ENCODE measurements at places on chromosomes 1 and 21.

GRCh38 chr1:53332833-53333232 is 5.0 kb upstream of the LRP8 start:
- no peak for DNase-seq

DNA sequence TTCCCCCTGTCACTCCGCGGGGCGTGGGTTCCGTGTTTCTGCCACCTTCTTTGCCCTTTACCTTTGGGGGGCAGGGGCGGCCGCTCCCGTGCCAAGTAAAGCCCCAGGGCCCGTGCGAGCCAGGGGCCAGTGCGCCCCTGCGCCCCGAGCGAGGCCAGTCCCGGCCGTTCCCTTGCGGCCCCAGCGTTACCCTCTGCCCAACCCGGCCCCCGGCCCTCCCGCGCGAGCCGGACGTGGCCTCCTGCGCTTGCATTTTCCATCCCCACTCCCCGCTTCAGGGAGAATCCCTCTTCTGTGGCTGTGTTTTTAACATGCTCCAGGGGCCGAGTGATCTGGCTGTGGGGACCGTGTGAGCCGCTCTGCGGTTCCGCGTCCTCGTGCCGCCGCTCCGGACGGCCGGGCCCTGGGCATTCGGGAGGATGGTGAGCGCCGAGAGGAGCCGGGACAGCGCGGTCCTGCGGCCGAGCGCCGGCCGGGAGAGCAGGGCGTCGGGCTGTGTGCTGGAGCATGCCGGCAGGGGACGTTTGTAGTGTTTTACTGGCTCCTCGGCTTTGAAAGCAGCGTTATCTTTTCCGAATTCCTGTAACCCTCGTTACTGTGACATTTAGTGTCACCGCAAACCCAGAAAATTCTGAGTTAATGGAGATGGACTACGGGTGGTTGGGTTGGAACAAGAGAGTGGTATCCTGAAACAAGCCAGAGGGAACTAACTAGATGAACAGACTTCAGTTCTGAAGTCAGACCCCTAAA is 1.0 kb downstream of the GALNT2 start:
- no peak for DNase-seq

DNA sequence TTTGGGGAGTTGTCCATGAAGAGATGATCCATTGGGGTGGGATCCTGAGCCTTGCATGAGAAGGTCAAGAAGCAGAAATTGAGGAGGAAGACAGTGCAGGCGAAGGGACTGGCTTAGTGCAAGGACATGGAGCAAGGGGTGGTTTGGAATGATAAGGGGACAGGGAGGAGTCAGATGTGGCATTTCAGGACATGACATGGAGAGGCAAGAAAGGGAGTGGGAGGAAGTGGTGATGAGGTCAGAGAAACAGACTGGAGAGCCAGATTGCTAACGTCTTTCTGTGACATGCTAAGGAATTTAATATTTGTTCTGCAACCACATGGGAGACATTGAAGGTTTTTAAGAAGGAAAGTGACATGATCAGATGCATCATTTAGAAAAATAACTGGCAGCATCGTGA is 346.8 kb upstream of the FMN2 start:
- DNase-seq = no peak

DNA sequence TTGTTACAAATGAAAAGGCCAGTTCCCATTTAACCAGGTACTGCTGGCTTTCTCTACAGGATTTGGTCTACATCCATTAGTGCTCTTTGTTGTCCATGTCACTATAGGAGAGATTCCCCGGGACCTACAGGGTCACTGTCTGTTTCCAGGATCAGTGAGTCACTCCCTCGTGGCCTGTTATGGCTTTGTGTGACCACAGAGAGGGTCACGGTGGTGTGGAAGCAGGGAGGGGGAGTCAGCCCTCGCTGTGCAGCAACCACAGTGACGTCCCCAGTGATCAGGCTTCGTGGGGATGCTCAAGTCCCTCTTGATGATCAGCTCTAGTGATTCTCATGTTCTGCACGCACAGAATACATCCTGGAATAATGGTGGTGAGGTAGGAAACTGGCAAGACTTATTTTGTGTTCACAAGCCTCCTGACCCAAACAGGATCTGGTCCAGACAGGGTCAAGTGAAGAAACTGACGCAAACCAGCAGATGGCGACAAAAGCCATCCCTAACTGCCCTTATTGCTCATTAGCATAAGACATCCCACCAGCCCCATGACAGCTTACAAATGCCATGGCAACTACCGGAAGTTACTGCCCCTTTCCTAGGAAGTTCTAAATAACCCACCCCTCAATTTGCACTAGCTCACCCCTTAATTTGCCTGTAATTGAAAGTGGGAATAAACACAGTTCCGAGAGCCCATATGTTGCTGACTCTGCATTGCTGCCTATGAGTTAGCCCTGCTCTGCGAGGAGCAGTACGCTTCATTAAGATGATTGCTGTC is 98.5 kb downstream of the DISC1 start:
- DNase-seq = no peak

DNA sequence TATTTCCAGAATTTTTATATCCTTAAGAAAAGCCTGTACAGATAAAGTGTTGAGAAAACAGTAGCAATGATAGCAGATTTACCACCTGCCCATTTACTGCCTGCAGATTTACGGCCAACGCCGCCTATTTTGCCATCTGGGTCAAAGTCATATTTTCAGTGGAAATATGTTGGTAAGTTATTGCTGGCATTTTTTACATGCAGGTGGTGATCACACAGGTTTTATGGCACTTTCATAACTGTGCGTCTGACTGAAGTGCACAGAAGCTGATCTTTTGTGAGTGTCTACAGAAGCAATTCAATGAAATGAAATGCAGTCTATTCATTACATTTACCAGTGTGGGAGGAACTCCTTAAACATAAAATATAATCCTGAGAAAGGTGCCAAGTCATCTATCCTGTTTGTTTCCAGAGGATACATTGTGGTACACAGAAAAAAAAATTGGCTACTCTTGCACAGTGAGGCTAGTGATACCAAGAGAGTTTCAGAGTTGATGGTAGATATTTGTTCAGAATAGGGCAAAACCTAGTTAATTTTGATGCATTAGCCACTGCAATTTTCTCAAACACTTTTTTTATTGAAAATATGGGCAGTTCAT is 458.5 kb downstream of the NEGR1 start:
- no peak for DNase-seq

DNA sequence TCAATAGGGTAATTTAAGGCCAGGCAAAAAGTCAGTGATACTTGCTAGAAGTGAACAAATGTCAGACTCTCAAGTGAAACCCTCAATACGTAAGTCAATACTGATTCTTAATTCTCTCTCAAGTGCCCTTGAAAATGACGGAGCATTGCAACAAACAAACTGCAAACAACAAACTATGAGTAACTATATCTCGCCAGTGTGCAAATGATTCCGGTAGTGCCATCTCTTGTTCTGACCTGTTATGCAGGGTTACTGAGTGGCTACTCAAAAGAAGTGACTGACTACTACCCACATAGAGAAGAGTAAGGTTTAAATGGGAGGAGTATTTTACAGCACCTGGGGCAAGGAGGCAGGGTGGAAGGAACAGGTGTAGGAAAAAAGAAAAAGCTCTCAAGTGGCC is 1.6 kb downstream of the SLC19A2 start:
- no peak for DNase-seq

- DNase-seq = no peak
Measured at GRCh38 chr1:222791006-222791710, 23.7 kb upstream of the DISP1 start.

DNA sequence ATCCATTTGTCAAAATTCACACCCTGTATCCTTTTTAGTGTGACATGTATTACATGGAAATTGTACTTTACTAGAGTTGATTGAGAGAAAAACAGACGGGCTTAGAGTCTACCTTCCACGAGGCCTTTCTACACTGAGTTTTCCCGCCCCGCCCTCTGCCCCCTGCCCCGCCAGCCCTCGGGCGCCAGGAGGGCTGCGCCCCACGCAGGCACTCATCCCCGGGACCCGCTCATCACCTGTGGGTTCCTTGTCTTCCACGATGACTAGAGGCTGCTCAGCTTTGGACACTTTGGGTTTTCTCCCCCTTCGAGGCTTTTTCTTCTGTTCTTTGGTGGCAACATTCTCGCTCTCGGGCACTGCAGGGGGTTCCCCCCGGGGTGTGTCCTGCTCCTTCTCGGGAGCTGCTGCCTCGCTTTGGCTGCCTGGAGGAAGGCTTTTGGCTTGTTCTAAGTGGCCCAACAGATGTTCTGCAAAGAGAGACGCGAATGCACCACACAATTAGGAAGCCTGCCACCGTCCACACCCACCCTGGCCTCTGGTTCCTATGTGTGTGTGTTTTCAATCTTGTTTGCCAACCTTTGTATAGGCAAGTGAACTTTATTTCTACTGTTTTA is 39.6 kb downstream of the PRDM15 start:
- no peak for DNase-seq

- DNase-seq = no peak
Measured at GRCh38 chr21:36122977-36123376, 11.9 kb upstream of the CBR3 start.

GRCh38 chr1:216587715-216588114 is 135.5 kb downstream of the ESRRG start:
- no peak for DNase-seq

DNA sequence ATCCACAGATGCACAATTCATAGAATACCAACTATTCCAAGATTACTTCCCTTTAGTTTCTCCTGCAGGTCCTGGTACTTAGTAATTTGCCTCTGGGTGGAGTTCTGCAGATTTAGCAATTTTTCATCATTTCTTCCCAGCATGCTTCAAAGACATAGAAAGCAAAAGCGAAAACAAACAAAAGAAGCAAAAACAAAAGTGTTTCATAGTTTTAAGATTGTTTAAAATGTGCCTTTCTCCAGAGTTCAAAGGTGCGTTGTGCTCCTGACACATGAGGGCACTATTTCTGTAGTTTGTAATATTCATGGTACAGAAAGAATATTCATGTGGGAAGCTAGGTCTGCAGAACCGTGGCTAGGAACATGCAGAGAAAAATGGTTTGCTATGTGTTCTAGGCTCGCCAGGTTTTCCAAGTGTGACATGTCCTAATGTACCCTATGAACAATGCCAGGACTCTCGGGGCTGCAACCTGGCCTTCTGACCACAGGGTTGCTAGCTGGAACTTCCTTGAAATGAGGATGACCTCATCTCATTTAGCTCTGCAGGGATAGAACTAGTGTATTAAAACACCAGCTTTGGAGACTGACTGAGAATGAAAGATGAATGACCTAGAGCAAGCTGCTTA is 30.0 kb upstream of the RCSD1 start:
- no peak for DNase-seq

GRCh38 chr1:160549665-160550006 is 26.6 kb upstream of the SLAMF6 start:
- no peak for DNase-seq

DNA sequence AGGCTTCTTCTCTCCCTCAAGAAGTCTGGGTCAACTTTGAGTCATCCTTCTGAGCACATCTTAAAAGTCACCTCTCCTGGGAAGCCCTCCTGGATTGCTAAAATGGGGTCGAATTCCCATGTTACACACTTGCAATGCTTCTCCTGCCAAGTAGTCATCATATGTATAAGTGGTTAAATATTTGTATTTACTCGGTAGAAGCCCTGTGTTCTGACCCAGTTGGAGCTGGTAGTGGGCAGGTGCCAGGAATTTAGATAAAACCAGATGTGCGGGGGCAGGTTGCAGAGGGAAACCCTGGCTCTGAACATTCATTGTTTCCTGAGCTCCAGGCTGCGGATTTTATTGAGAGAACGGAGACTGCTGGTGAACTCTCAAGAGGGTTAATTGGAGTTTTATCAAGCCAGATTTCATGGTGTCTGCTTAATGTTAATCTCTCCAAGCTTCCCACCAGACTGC is 52.8 kb upstream of the RPL11 start:
- no peak for DNase-seq

DNA sequence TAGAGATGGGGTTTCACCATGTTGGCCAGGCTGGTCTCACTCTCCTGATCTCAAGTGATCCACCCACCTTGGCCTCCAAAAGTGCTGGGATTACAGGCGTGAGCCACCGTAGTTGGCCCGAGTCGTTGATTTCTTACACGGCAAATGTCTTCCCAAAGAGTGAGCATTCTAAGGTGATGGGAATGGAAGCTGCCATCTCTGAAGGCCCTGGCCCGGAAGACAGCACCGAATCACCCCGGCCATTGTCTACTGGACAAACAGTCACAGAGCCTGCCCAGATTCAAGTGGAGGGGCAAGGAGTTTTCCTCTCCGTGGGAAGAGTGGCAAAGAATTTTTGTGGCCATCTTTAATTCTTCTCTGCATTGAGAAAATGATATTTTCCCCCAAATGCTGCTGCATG is 92.1 kb upstream of the AJAP1 start:
- no peak for DNase-seq

DNA sequence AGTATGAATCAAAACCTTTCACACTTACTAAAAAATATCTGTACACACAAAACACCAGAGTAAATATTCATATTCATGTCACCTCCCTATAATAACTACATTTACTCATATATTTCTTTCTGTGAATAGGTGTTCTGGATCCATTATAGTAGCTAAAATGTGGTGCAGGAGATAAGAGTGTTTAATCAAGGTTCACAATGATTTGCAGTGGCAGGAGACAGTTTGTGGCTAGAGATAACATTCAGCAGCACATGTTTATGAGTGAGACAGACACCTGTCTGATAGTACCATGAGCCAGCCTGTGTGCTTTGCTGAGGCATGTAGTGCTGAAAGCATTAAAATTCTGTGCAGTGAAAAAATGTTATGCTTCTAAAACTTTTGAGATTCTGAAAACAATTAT is 410.3 kb downstream of the SRGAP2C start:
- DNase-seq = no peak

- no peak for DNase-seq
Measured at GRCh38 chr1:109636201-109636952, 16.7 kb downstream of the AMPD2 start.

- no peak for DNase-seq
Measured at GRCh38 chr1:119632103-119632490, 16.0 kb downstream of the ZNF697 start.

DNA sequence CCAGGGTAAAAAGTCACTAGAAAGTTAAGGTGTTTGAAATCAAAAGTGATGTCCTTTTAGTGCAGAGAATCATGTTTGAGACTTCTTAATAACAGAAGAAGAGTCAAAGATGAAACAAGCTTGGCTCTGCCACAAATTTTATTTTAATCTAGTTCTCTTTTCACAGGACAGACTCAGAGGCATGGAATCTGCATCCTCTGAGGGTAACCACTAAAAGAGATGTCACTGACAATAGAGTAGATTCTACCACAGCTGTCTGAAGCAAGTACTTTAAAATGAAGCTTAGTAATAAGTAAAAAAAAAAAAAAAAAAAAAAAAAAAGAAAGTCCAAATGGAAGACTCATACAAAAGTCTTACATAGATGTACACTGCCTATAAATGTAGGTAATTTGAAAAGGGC is 519.7 kb upstream of the PRMT6 start:
- no peak for DNase-seq

- DNase-seq = no peak
Measured at GRCh38 chr21:42864815-42865775, 14.2 kb downstream of the WDR4 start.

GRCh38 chr1:23774174-23774880 is 3.9 kb upstream of the PITHD1 start:
- DNase-seq = no peak

DNA sequence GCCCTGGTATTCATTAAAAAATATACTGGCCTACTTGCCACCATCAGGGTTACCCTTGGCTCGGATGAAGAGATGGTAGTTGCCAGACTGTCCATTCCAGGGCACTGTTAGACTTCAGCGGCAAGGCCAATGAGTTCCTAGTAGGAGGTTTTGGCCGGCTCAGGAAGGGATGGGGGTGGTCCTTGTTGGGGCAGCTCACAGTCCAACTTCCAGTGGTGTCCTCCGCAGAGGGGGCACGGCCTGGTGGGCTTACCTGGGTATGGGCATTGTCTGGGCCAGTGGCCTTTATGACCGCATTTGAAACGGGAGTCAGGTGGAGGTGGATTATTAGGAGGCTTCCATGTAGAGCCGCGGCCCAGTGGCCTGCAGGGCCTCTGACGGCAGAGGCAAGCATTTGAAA is 139.1 kb upstream of the ETV3 start:
- DNase-seq = no peak

GRCh38 chr1:3795453-3796214 is 664 bp downstream of the LRRC47 start:
- no peak for DNase-seq

Measured in activated CD4-positive, alpha-beta T cell treated with anti-CD3 and anti-CD28 coated beads for 1 hour (primary cell).